AG20443 (cell line): ENCODE measurements at places on chromosomes 1 and 21.

DNA sequence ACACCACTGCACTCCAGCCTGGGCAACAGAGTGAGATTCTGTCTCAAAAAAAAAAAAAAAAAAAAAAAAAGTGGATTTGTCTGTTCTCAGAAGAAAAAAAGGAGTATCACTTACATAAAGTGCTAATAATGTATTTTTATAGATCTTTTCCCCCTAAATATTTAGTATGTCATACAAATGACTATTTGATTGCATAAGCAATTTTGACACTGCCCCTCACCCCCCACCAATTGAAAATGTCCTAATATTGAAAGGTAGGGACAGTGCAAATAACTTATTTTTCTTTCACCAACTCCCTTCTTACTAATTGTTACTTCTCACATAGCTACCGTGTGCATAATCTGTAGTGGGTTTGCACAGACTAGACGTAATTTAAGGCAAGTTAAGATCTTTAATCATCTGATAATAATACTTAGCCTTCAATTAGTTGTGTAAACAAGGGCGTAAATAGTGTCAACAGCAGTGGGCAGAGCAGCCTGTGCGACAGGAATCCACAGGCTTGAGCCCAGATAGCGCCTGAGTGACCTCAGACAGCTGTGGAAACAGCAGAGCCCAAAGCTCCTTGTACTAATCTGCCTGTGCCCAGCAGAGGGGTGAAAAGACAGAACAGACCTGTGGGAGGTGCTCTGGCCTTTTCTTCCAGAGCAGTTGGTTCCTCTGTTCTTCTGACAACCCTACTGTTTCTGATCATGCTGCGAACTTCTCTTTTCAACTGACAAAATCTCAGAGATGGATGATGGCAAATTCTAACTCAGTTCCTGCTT is 4.5 kb upstream of the IER5 start:
- peak; percentile 41 for DNase-seq

DNA sequence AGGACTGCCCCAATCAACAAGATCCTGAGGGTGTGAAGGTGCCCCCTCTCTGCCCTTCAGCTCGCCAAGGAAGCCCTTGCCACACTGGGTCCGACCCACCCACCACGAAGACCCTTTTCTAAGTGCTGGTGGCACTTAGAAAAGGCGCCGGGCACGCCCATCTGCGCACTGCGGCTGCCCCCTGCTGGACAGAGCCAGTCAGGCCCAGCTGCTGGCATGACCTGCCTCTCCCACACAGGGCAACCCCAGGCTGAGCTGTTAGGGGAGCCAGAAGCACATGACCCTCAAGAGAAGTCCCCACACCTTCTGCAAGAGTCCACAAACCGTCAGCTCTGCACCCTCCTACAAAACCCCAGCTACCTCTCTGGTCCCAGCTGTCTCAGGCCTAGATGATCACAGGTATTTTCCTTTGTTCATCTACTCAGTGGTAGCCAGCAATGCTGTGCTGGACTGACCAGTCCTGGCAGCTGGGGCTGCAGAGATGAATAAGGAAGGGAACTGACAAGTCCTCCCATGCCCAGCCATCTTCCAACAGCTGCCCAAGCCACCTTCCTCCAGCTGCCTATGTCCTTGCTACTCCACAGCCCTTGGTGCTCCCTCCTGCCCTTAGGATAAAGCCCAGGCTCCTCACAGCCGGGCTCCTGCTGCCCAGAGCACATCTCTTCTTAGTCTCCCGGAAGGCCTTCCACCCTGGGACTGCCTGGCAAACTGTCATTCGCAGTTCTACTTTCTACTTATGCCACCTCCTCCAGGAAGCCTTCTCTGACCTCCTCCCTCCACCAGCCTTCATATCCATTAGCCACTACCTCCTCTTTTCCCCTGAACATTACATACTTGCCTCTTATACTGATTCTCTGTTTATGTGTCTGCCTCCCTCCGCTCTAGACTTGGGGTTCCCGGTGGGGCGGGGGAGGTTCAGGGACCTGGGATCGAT is 39.8 kb upstream of the ZC3H12A start:
- peak; percentile 93 for DNase-seq

- DNase-seq: no peak
Measured at GRCh38 chr1:154729577-154729976, 121.6 kb upstream of the ADAR start.

DNA sequence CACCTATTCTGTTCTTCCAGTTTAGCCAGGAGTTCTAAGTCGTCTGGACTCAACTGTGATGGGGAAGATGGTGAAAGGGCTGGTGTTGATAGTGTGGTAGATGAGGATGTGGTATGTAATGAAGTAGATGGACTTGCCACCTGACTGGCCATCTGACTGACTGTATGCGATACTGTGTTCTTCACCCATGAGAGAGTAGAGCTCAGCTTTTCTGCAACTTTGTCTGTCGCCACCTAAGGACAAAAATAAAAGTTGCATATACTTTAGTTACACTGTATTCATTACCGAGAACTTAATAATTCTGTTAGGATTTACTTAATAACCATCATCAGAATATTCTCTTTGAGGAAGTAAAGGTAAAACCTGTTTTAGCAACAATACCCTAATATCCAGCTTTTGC is 48.5 kb downstream of the EVI5 start:
- DNase-seq: no peak

- no peak for DNase-seq
Measured at GRCh38 chr21:33300701-33301631, 23.8 kb upstream of the IFNAR1 start.

GRCh38 chr1:156941675-156942074 is 21.2 kb downstream of the LRRC71 start:
- DNase-seq: no peak
